ENCODE measurements at places on chromosomes 3 and 15. TPM values are rescaled to one million over a fixed set of nuclear protein-coding genes. Genes with fewer than 3 reads are reported as not detected.

- DNase-seq = no peak
These were observed 15.8 kb downstream of the ALDH1A2 start for GRCh38 chr15:58049520-58050227.

- DNase-seq = no peak
These were observed at the start of gene HHLA2 for GRCh38 chr3:108296239-108296638. HHLA2 (plus strand) TSS chr3:108296548; CDS start chr3:108351814, 55,266 bp downstream.

- no peak for DNase-seq
These were observed 5.6 kb upstream of the LRRC2 start for GRCh38 chr3:46571684-46572083.

- no peak for DNase-seq
These were observed 219.9 kb downstream of the OPA1 start for GRCh38 chr3:193812791-193813500.

- no peak for DNase-seq
These were observed 121.9 kb downstream of the TMEM266 start for GRCh38 chr15:76181705-76182107.

- no peak for DNase-seq
These were observed 64.2 kb downstream of the SCAPER start for GRCh38 chr15:76840830-76841460.

- DNase-seq = no peak
These were observed 278.7 kb upstream of the KCNMB2 start for GRCh38 chr3:178257491-178257890.

- no peak for DNase-seq
These were observed 6.7 kb downstream of the PLOD2 start for GRCh38 chr3:146154316-146154715.

DNA sequence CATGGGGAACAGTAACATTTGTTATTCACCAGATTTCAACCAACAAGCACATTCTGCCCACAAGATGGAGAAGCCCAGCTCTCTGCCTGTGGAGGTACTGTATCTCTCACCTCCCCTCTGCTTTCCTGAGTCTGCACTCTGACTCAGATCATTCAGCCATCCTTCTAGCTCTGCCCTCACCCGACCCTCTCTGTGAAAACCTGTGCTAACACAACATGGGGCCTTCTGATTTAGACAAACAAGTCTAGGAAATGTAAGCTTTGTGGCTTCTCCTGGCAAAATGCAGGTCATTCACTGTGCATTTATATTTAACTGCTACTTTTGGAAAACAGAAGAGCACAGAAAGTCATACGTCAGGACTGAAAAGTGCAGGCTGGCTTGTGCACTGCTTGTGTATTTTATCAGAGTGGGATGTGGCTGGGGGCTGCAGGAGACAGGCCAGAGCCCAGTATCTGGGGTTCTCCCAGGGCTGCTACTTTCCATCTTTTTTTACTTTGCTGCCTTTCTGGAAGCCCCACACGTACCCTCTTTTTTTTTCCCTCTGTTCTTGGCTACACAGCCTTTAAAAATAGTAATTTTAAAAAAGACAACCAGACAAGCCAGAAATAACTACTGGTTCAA is 50.8 kb downstream of the SUSD5 start:
- no peak for DNase-seq

The MEIS2 gene
- 47.7 TPM for total RNA-seq

Measured in ovary (tissue), 10 donors.